ENCODE measurements at places on chromosomes 11 and 22.

- no peak for DNase-seq
These were observed 30.2 kb downstream of the HTR3B start for GRCh38 chr11:113934761-113935160.

DNA sequence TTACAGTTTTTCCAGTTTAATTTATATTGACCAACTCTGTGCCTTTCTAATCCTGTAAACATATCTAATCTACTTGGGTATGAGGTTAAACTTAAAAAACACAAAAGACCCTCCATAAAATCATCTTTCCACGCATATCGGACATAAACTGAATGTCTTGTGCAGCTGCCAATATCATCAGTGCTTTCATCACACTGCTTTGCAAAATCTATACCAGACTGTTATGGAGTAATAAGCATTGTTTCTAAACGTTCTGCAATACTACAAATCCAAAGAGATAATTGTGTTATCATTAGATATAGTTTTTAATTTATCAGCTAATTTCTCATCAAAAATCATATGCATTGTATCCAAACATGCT is 36.1 kb upstream of the AMPD3 start:
- no peak for DNase-seq

DNA sequence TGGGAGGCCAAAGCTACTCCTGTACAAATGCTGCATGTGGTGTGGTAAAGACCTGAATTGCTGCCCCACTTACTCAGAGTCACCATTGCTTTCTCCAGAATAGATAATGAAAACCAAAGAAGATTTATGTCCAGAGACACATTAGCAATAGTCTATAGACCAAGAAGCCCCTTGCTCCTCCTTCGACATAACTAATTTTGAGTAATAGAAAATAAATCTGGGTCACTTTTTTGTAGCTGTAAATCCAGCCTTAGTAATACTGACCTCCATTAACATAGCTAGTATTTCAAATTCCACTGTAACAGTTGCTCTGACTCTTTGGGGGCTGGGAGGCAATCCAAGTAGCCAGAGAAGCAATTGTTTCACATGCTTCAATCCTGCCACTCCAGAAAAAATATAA is 145.9 kb downstream of the MAML2 start:
- no peak for DNase-seq

- DNase-seq = no peak
These were observed 14.2 kb downstream of the RTL6 start for GRCh38 chr22:44483878-44484277.

DNA sequence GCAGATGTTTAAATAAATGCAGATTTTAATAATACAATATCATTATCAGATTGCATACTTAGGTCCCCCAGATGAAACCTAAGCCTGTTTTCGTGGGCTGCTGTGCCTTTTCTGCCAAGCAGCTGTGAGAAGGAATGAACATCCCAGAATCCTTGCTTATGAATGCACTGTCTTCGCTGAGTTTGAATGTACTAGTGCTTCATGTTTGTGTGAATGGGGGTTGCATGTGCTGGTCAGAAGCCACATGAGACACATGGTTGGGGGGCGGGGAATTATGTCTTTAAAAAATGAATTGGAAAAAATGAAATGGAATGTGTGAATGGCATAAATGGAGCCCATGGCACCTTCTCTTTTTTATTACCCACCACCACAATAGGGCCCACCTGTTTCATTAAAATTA is 125.4 kb upstream of the HSD17B12 start:
- no peak for DNase-seq

GRCh38 chr11:71063129-71063528 is 189.2 kb downstream of the SHANK2 start:
- no peak for DNase-seq

DNA sequence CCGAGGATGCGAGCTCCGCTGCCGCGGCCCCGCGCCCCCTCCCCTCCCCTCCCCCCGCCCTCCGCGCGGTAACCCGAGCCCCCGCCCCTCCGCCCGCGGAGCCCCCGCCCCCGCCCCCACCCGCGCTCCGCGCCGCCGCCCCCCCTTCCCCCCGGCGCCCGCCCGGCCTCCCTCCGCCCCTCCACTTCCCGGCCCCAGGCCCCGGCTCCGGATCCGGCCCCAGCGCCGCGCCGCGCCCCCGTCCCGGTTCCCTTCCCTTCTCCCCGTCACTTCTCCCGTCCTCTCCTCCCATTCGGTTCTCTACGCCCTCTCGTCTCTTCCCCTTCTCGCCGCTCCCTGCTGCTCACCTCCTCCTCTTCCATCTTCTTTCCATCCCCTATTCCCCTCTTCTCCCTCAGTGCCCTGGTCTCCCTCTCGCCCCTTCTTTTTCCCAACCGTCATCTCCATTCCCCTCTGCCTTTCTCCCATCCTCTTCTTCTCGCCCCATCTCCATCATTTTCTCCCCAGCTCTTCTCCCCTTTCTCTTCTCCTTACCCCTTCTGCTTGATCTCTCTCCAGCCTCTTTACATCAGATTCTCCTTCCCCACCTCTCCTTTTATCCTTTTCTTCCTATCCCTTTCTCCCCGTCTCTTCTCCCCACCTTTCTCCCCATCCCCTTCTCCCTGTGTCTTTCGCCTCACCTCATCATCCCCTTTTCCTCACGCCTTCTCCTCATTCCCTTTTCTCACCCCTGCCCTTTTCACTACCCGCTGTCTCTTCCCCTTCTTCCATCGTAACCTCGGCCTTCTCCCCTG is at the start of gene DCHS1:
Gene DCHS1 (minus strand): TSS at position 20 of the 794 bp plus-strand sequence. CDS start 14,196 bp downstream, outside the sequence.
- DNase-seq = no peak

DNA sequence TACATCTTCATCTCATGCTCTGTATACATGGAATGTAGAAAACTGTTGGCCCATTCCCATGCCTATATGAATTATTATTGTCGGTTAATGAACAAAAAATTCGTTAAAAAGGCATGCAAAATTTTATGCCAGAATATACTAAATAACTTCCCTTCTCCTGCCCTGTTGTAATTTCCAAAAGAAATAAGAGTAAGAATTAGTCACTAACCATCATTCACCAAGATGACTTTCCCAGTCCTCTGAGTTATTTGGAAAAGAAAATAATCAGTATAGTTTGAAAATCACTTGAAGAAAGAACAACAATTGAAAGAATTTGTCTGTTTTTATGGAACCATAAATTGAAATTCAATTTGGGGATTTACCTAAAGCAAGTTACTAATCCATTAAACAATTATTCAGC is 1149.1 kb upstream of the RAG2 start:
- no peak for DNase-seq

- DNase-seq = no peak
These were observed at the start of gene BBOX1 for GRCh38 chr11:27040302-27041115. TSS of gene BBOX1 (plus strand) at chr11:27040815. CDS start at chr11:27055431, 14,616 bp downstream.

DNA sequence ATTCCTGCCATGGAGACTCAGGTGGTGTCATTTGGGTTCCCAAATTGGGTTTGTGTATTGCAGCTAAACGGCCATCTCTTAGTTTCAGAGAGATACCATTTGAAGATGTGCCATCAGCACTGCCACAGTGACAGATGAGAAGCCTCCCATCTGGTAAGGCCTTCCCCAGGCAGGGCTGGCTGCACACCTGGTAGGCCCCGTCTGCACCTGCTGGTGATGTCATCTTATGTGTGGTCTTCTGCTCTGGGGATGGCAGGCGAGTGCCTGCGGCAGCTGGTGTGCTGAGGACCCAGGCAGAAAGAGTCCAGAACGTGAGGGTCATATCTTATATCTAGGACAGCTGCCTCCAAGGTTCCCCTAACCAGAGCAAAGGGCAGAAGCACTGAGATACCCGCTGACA is 100.6 kb downstream of the CSNK2A3 start:
- no peak for DNase-seq

DNA sequence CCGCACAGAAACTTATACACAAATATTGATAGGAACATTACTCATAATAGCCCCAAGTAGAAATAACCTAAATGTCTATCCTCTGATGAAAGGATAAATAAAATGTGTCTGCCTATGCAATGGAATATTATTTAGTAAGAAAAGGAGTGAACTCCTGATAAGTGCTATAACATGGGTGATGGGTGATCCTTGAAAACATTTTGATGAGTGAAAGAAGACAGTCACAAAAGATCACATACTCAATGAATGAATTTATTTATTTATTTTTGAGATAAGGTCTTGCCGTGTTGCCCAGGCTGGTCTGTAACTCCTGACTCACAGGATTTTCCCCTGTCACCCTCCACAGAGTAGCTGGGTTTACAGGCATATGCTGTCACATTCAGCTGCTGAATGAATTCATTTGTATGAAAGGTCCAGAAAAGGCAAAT is 17.3 kb downstream of the RNF121 start:
- no peak for DNase-seq

DNA sequence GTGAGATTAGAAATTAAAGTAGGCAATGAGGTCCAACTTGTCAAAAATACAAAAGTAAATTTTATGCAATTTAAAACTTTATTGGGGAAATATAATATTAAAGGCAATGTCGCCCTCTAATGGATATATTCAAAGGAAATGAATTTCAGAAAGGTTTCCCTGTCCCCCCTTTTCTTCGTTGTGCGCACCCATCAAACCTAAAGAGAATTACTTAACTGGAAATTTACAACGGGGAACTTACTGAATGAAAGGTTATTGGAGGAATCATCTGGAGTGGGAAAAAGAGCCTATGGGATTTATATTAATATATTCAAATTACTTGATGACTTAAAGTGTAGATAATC is 1.7 kb upstream of the ABTB2 start:
- DNase-seq = no peak

- DNase-seq = no peak
These were observed 5.9 kb upstream of the GRK2 start for GRCh38 chr11:67260406-67260805.

DNA sequence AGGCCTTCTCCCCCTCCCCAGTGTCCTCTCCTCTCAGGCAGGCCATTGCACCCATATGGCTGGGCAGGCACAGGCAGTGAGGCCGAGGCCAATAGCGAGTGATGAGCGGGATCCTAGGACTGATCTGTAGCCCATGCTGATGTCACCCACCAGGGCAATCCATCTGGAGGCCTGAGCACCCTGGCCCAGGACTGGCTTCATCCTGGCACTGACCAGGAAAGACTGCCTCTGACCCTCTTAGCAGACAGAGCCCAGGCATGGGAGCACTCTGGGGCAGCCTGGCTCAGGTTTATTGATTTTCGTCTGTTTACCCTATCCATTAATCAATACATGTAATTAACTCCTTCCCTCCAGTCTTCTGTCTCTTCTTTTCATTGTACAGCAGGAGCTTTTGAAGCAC is 5.1 kb upstream of the TIRAP start:
- no peak for DNase-seq

DNA sequence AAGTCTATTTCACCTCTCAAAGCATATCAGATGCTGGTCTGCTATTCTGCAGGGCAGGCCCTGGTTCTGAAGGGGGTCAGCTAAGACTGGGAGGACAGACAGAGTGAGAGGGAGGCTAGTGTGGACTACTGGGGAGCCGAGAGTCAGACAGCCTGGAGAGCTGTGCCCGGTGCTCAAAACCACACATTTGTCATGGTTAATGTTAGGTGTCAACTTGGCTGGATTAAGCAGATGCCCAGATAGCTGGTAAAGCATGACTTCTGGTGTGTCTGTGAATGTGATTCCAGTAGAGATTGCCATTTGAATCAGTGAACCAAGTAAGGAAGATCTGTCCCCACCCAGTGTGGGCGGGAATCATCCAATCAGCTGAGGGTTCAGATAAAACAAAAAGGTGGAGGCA is 102.6 kb downstream of the SNX19 start:
- DNase-seq = no peak

DNA sequence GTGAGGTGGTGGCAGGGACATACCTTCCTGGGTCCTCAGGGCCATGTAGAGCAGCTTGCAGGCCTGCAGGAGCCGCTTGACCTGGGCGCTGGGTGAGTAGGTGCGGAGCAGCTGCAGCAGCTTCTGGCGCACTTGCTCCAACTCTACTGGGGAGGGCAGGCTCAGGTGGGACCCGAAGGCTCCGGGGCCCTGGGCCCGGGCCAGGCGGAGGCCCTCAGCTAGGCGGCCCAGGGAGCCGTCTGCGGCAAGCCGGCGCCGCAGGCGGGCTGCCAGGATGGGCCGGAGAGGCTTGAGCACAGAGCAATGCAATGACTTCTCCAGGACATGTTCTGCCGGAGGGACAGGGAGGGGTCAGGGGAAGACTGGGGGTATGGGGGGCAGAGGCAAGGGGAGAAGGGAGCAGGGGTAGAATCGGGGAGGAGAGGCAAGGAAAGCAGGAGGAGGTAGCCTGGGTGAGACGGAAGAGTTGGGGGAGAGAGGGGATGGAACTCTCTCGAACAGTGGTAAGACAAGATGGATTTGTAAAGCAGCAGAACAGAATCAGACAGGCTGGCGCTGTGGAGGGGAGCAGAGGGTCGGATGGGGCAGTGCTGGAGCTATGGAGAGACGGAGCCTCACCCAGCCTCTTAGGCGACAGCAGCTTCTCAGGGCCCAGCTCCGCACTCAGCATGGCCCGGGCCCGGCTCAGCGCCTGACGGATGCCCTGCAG is 2.2 kb downstream of the RIN1 start:
- no peak for DNase-seq

DNA sequence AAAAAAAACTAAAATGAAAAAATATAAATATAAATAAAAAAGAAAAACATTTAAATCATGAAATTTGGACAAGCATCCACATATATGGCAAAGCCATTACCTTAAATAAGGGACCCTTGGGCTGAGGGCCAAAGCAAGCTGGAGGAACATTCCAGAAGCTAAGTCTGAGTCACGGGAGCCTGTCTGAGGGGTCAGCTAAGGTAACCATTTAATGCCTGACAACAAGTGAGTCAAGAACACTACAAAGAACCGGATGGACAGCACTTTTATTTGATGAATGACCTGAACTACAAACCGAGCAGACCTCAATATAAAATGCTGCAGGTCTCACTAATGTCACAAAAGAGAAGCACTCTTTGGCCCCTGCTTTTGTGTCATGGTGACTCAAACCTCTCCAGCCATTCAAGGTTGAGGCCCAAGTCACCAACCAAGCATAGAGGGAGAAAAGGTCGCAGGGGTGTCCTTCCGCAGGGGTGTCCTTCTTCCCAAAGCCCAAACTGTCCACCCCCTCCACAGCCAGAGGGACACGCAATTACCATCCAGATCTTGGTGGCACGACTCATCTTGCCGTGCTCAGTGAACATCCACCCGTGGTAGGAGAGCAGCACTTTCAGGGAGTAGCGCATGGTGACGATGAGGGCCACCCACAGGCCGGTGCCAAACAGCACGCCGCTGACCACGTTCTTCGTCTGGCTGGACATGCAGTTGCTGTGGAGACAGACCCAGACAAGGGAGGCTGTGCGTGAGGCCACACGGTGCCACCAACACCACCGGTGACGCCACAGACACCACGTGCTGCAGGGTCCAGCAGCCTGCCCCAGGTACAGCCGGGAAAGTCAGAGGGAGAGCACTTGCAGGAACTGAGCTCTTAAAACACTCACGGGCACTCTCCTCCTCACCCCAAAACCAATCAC is 34.5 kb downstream of the CPT1A start:
- no peak for DNase-seq
